SHP77 (cell line): ENCODE measurements at places on chromosomes 2 and 18.

GRCh38 chr2:60719331-60719730, 36.7 kb upstream of the PAPOLG start:
- no peak for DNase-seq

DNA sequence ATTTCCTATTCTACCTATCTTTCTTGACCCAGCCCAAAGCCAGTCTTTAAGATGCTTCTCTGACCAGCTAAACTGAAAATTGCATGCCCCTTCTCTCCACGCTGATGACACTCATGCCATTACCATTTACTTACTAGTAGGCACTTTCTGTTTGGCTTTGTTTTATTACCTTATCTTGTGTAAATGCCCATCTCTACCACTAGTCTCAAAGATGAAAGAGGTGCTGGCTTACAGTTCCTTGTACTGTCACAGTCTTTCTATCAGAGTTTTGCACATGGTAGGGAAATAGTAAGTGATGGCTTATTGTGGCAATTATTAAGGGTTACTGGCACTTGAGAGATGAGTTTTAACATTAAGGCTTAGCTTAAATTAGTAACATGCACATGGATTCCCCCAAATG, 352.1 kb downstream of the RBM43 start:
- DNase-seq = no peak

DNA sequence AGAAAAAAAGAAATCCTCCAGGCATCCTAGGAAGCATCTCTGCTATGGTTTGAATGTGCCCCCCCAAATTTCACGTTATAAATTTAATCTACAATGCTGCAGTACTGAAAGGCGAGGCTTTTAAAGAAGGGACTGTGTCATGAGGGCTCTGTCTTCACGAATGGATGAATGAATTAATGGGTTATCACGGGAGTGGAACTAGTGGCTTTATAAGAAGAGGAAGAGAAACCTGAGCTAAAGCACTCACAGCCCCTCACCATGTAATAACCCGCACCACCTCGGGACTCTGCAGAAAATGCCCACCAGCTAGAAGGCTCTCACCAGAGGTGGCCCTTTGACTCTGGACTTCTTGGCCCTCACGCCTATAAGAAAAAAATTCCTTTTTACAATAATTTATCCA, 27.6 kb downstream of the RNU4ATAC start:
- DNase-seq = no peak

DNA sequence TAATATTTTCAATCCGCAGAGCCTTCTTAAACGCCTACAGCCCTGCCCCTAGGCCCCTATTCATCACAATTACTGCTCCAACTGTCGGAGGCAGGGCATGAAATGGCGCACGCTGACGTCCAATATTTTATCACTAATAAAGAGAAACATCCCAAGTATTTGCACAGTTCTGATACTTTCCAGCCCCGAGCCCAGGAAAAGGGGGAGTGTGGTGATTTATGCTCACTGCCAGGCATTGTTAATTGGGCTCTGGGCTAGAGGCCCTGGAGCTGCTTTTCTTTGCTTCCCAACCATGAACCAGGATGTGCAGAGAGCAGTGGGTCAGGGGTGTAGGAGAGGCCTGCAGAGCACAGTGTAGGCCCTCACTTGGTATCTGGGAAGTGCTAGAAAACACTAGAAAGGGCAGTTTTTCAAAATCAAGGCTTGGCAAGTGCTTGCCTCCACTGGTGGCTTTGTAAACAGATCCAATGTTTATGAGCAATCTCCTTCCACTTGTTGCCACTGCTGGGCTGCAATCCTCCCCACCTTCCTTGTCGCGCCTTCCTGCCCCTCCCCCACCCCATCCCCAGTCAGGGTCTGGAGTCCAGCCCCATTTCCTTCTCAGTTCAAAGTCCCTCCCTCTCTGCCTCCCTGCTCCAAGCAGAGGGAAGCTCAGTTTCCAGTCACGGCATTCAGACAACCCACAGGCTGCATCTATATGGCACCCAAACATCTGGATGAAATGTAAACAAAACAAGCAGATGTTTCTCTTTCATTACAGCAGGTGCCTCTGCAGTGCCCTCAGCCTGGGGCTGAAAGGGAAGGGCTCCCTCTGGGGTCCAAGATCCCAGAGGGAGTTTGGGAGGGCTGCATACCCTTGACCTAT, 83.9 kb upstream of the PKDCC start:
- DNase-seq = no peak
